ENCODE measurements at places on chromosomes 3 and 15.

DNA sequence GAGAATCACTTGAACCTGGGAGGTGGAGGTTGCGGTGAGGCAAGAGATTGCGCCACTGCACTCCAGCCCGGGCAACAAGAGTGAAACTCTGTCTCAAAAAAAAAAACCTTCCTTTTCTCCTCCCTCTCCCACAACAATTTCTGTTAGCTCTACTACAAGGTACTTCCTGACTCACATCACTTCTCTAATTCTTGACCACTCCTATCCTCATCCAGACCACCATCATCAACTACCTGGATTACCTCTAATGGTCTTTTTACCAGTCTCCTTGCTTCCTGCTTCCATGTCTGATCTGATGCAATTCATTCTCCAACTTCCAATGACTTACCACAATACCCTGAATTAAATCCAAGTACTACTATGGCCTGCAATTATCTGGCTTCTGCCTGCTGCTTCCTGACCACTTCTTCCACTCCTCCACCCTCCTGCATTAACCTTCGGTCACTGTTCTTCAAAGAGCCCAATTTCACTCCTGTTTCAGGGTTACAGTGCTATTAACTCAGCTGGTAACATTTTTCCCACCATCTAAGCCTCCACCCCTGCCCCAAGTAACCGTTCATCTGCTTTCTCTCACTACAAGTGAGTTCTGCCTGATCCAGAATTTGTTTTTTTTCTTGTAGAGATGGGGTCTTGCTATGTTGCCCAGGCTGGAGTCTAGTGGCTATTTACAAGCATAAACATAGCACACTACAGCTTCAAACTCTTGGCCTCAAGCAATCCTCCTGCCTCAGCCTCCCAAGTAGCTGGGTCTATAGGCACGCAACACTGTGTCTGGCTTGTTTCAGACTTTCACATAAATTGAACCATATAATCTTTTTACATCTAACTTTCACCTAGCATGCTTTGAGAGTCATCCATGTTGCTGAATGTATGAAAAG, 27.8 kb downstream of the DCAF1 start:
- peak; percentile 75 for DNase-seq

DNA sequence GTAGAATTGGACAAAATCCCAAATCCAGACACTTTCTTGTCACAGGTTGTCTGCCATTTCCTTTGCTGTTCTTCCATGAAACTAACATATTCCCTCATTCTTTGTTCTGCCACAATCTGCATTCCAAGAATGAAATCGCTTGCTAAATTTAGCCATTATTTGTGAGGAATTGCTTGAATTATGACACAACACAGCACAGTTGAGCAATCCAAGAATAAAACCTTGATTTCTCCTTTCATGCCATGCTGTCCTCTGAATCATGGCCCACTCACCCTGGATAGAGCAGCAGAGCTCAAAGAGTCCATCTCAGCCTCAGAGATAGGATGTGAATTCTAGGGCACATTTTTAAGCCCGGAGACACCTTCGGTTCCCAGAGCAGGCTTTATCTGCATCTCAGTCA, 35.2 kb upstream of the GREM1 start:
- DNase-seq, result no peak

- no peak for DNase-seq
Observed at GRCh38 chr3:102727340-102727739, 292.5 kb downstream of the ZPLD1 start.

- no peak for DNase-seq
Observed at GRCh38 chr3:104676241-104676640, 690.5 kb upstream of the ALCAM start.

DNA sequence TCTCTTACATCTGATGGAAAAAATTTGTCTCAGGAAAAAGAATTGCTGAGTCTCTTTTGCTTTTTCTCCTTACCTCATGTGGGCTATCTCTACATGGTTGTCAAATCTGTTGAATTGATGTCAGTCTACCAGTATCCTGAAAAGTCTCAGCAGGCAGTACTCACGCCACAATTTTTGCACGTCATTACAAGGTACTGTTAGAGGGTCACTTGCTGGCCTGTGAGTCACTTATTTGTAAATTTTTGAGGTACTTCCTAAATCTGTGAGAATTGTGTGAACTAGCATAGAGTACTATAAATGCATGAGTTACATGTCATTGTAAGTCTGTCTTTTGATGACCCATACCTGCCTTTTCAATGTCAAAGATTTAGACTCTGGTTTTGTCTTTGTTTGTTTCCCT, 15.9 kb downstream of the HPS3 start:
- no peak for DNase-seq
